ENCODE measurements at places on chromosomes 12 and 14.

GRCh38 chr14:54622192-54622958 is 55.4 kb downstream of the SAMD4A start:
- DNase-seq = no peak

DNA sequence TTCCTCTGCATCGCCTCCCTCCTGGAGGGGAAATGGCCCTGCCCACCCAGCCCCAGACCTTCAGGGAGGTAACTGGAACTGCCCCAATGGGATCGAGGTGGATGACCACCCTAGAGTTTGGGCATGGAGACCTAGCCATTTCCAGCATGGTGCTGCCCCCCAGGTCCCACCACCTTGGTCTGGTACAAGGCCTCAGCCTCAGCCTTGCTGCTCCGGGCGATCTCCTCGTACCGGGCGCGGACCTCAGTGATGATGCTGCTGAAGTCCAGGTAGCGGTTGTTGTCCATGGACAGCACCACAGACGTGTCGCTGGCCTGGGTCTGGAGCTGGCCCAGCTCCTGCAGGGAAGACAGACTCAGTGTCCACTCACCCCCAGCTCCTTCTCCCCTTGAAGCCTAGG is 4.4 kb downstream of the KRT78 start:
- no peak for DNase-seq

GRCh38 chr12:44519931-44520330 is 356.2 kb downstream of the NELL2 start:
- DNase-seq = peak; percentile 24

DNA sequence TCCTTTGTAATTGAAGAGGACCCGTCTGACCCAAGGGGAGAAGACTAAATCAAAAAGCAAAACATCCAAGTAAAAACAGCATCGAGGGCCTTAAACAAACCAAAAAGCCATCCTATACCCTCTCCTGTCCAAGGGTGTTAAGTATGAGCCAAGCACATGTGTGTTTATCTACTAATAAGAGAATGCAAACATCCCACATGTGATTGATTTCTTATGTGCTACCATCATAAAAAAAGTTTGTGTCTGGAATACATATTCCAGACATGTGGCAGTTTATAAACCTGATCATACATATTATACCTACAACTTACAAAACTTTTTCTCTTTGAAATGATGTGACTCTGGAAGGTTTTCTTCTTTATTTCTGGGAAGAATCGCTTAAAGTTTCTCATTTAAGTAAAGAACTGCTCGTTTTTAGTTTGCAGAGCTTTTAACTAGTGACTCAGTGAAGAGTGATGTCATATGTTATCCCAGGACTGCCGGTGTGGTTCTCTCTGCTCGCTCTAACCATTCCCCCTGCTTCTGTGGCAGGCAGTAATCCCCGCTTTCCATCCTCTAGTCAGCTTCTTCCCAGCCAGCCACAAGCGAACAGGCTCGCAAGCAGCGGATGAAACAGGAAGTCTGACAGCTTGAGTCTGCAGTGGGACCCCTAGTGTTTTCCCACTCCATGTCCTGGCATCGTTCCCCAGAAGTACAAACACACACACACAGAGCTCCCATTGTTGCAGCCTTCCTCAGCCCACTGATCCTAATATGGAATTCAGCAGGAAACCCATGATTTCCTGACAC is 431 bp upstream of the RHOJ start:
- DNase-seq = peak; percentile 91

DNA sequence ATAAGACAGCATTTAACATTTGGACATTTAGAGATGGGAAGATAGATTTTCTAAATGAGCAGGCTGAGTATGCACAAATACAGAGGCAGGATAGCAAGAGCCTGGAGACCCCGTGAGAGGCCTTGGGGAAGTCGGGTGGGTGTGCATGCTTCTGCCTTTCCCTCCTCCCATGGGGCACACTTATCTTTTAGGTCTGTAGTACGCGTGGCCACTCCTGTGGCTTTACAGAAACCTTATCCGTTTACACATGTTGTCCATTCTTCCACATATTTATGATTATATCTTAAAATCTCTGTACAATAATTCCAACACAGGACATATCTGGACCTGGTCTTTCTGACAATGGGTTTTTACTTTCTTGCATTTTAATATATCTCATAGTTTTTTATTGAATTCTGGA is 33.6 kb downstream of the GYS2 start:
- DNase-seq = no peak

DNA sequence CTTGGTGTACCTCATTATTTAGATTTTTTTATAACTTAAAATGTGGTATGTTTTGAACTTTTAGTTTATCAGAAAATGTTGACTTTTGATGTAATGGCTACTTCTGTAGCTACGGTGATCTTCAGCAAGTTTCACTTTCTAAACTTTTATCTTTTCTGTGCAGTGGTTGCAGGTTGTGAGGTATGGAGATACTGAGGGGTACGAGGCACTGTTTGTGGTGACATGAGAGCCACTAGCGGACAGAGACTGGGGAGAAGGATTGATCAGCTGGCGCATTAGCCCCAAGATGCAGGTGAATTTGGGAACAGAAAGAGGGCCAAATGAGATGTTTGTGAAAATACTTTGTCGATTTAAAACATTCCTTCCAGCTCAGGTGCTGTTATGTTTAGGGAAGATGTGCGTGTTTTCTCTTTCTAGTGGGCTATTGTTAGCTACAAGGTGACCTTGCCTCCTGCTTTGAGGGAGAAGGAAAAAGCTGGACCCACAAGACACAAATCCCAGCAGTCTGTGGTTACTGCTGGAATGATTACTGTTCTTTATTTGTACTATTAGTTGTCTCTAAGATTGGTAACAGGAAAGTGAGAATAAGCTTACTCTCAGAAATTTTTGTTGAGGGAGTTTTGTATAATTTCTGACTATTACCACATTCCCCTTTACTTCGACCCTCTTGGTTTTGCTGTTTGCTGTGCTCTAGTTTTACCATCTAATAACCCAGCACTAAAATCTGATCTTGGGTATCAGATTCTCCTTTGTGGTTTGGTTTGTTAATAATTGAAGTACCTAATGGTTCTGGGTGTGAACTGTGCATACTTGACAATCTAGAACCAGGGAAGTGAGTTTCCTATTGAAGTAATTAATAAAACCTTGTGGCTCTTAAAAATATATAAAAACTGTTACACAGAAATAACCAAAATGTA is 61.7 kb downstream of the FBXO34 start:
- no peak for DNase-seq

GRCh38 chr12:19223695-19224094 is 94.2 kb downstream of the PLEKHA5 start:
- no peak for DNase-seq

DNA sequence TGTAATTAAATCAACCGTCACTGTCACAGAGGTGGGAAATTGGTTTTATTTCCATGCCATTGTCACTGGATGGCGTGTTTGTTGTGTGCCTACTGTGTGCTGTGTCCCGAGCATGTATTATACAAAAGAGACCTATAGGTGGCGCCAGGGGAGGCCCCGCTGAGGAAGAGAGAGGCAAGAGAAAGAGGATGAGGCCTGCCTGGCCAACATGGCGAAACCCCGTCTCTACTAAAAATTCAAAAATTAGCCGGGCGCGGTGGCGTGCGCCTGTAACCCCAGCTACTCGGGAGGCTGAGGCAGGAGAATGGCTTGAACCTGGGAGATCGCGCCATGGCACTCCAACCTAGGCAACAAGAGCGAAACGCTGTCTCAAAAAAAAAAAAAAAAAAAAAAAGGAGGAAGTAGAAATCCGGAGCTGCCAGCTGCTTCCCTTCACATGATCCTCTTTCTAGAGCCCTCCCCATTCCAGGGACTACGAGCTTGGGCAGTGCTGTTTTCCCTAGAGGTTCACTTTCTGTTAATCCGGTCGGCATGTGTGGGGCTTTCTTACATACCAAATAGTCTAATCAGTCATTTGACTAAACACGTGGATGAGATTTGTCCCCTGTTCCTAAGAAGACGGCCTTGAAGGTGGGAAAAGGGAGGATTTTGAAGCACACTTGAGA is 6.4 kb upstream of the CCDC175 start:
- DNase-seq = no peak

DNA sequence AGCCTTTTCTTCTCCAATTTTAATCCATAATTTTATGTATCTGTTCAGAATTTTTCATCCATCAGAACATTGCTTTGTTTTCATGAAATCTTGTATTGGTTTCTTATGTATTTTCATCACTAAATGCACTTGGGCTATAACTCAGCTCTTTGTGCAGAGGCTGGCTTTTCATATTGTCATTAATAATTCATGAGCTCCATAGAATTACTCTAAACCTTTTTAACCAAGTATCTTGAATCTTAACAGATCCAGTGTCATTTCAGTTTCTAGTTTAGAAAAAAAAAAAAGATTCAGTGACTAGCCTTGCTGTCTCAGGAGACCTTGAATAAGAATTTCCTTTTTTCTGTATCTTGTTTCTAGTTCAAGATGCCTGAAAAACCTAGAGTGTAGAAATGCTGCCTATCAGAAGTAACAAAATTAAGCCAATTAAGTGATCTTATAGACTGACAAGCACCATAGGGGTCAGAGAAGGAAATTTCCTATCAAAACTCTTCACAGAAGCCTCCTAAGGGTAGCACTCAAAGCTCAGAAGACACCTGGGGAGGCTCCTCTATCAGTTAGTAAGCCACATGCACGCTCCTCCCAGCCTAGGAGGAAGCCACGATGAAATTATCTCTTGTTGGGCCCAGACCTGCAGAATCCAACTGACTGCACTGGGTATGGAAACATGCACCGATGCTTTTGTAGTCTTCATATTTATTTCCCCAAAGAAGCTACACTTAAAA is 163.4 kb downstream of the KICS2 start:
- DNase-seq = no peak

GRCh38 chr12:130945786-130946492 is 7.8 kb upstream of the ADGRD1 start:
- no peak for DNase-seq

- peak; percentile 93 for DNase-seq
These were observed 66.2 kb upstream of the BCL2L14 start for GRCh38 chr12:12004524-12004923.

DNA sequence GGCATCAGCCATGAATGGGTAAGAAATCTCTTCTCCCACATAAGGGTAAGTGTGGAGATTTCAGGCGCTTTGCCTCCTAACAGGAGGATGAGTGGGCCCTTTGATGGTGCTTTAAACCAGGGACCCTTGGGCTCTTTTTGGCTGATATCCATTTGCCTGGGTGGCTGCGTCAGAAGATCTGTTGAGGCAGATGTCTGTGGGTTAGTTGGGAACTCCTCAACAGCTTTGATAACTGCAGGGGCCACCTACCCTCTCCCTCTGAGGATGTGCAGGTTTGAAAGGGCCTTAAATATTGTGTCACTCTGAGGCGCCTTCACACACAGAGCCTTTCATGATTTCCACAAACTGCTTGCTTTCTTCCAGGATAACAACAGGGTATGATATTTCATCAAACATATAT is 210.7 kb downstream of the PPM1H start:
- no peak for DNase-seq

DNA sequence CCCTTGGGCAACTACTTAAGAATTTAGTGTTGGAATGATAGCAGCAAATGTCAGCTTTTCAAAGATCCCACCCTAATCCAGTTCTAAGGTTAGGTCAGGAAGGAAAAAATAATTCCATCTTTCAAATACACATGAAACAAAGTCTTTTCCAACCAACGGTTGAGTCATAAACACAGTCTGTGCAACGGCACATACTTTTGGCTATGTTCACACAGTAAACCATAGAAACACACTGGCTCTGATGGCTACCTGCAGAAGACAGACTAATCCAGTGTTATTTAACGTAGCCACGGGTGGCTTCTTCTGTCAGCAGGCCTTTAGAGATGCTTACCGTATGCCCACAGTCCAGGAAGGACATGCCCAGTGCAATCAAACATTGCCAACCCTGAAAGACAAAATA is 35.7 kb downstream of the HIGD1C start:
- DNase-seq = no peak

DNA sequence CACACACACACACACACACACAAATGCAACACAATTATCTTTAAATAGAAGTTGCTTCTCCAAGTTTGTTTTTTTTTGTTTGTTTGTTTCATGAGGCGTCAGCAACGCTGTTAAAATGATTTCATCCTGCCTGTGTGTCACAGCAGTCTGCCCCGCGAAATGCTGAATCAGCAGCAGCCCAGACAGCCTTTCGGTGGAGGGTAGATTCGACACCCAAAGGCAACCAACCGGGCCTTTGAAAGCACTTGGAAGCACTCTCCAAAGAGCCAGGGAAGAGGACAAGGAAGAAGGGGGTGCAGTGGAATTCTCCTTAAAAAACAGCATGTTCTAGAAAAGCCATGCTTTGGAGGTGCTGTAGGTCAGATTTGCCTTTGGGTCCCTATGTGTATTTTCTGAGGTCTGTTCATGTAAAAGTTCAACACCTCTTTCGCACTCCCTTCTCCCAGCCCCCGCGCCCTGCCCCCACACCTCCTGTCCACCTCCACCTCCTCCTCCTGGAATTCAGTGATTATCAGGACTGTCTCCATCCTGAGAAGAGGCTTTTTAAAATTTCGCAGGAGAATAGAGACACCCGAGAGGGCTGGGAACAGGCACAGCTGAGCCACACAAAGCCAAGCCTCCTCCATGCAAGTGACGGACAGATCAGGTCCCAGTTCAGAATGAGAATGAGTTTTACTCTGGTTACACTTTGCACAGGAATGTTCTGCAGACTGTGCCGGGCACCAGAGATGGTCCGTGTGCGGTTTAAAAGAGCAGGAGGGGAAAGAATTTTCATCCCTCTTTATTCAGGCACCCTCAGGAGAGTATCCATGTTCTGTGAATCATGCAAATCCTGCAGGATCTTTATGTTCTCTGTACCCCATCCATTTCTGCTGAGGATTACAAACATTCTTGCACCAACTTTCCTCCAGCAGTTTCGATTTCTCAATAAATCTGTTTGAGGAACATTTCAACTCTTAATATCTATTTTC is 177.9 kb downstream of the ETV6 start:
- no peak for DNase-seq

GRCh38 chr12:107032266-107032665 is 45.3 kb upstream of the MTERF2 start:
- DNase-seq = no peak

DNA sequence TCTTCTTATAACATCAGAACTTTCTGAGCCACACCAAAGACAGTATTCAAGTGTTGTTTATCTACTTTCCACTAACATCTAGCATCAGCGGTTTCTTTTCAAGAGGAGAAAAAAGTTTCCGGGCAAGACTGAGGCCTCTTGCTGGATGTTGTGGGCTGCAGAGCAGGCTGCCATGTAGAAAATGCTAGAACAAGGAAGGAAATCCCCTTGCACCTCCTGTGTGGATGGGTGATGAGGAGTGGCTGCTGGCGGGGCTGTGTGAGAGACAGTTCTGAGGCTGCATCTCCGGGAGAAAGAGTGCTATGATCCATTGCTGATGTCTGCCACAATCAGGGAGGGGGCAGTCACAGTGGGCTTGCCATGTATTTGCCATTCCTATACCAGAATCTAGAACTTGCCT is 37.8 kb upstream of the PPP1CC start:
- no peak for DNase-seq

- peak; percentile 10 for DNase-seq
These were observed 88.4 kb downstream of the TMCC3 start for GRCh38 chr12:94561943-94562411.

GRCh38 chr14:52000019-52000582 is 10.8 kb downstream of the RTRAF start:
- no peak for DNase-seq

DNA sequence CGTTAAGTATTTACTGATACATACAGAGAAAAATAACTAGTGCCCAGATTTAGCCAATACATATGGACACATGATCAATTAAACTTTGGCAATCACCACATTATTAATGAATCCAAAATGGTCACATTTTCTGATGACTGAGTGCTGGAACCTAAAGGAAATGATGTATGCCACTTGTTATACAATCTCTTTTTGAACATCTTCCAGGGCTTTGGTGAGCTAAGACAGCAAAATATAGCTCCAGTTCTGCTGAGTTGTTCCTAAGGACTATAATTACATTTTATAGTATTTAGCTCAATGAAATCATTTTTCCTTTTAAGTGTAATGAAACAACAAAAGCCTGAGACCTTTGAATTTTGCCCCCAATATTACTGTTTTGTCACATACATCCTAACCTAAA is 329.1 kb upstream of the ATP2B1 start:
- no peak for DNase-seq

All from NCI-H146 (cell line).